ENCODE measurements at places on chromosomes 11 and 22. TPM values are rescaled to one million over a fixed set of nuclear protein-coding genes. Genes with fewer than 3 reads are reported as not detected.

KDM4E gene
- total RNA-seq, result not detected

MYOD1 gene
- total RNA-seq, result not detected

- no peak for DNase-seq
Measured at GRCh38 chr22:42360348-42360747, 71.9 kb downstream of the NFAM1 start.

DNA sequence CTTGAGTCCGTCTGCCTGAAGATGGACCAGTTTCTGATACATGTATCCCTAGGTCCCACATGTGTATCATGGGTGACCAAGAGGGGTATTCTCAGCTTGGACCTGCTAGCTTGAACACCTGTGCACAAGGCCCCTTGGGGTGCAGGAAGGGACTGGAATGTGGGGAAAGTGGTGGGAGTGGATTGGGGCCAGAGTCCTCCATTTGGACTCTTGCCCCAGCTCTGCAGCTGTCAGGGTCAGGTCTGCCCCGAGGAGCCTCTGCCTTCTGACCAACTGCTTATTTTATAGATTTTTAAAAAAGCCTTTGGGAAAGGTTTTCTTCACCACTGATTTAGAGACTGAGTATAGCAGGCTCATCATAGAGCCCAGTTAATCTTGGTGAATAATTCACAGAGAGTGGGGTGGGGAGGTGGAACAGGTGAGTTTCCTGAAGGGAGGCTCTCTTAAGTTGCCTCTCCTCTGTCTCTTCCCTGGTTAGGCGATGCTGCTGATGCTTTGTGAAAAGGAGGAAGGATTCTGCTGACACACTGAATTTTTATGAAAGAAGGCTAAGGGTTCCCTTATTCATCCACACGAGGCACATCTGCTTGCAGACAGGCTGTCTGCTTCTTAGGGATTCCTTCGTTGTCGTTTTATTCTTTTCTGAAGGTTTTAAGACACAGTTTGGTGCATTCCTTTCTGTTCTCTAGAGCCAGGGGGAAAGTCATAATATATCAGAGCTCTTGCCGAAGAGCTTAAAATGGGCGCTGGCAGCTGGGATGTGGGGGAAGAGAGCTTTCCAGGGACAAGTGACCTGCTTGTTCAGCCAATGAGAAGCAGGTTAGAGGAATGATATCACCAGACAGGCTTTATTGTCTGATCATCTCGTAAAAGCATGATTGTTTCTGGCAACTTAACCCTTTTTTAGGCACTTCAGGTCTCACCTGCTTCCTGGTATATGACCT, 19.9 kb downstream of the TRIM44 start:
- no peak for DNase-seq

GRCh38 chr11:131980888-131981668, 610.7 kb downstream of the NTM start:
- no peak for DNase-seq

GRCh38 chr22:19727310-19728150, 4.2 kb downstream of the GP1BB start:
- DNase-seq, result no peak

DNA sequence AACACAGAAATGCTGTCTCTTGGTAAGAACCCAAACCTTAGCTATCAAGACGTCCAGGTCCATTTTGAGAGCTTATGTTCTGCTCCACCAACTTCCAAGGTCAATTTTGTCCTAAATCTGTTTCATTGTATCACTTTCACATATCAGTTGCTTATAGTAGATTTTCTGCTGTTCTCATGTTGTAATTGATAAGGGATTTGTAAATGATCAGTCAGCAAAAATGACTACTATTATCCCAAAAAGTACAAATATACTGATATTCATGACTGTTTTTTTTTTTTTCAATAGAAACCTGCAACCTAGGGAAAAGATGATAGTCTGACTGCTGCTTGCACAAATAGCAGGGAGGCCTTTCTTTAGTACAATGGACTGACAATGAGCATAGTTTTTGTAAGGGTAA, 128.1 kb downstream of the ARHGAP20 start:
- no peak for DNase-seq

- no peak for DNase-seq
Measured at GRCh38 chr22:41862530-41863266, 29.8 kb downstream of the SREBF2 start.

GRCh38 chr11:62665599-62666258, 617 bp downstream of the CSKMT start:
- peak; percentile 84 for DNase-seq

DNA sequence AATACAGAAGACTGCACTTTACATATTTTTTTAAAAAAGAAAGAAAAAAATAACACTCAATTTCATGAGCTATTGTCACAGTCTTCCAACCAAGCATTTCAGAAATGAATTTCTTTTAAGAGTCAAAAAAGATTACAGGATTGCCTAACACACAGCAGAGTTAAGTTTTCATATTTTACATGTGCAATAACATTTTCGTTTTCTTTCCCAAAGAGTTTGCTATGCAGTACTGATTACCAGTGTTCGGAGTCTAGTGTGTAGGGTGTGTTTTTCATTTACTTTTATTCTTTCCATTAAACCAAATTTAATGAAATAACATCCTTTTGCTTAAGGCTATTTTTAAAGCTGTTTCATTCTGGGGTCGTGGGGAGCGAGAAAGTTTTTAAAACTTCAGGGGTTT, 53.2 kb downstream of the MN1 start:
- no peak for DNase-seq

DNA sequence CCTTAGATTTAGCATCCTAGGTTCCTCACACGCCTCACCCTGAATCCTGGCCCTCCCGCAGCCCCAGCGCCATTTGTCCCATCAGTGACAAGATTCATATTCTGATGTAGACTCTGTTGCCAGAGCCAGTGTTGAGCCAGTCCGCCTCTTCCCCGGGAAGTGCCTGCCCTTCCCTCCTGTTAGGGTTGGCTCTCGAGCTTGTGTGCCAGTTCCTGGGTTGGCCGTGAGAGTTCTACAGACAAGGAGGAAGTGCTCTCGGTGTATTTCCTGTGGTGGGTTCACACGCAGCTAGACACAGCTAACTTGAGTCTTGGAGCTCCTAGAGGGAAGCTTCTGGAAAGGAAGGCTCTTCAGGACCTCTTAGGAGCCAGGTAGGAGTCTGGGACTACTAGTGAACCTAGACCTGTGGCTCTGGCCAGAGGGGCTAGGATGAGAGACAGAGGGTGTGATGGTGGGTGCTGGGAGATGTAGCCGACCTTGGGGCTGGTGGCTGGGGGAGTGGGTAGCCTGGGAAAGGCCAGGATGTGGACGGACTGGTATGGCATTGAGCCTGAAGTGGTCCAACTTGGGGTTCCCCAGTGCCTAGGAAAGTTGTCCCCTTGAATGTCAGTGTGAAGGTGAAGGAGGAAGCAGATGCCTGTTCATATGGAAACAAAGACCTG, at the start of gene IL18BP:
Gene IL18BP (plus strand): TSS at position 261 of the 662 bp plus-strand sequence. CDS start 1,076 bp downstream, outside the sequence.
- DNase-seq, result peak; percentile 68
